H4 (cell line): ENCODE measurements at places on chromosomes 4 and X. TPM values are rescaled to one million over a fixed set of nuclear protein-coding genes. Genes with fewer than 3 reads are reported as not detected.

Gene C4orf36
- total RNA-seq: 1.2 and 4.9 TPM in 2 replicates

Gene RHOXF1
- total RNA-seq: not detected in 2 replicates

Gene XAGE1B
- total RNA-seq: not detected in 2 replicates

Gene SMIM43
- total RNA-seq: not detected in 2 replicates

Gene TKTL1
- 2.1 TPM in 1 of 2 replicates, not detected in the other for total RNA-seq

Gene TBC1D9
- total RNA-seq: 11.8 and 12.9 TPM in 2 replicates
